Neural crest cell (in vitro differentiated cells): ENCODE measurements at places on chromosomes 12 and 14. TPM values are rescaled to one million over a fixed set of nuclear protein-coding genes. Genes with fewer than 3 reads are reported as not detected.

DNA sequence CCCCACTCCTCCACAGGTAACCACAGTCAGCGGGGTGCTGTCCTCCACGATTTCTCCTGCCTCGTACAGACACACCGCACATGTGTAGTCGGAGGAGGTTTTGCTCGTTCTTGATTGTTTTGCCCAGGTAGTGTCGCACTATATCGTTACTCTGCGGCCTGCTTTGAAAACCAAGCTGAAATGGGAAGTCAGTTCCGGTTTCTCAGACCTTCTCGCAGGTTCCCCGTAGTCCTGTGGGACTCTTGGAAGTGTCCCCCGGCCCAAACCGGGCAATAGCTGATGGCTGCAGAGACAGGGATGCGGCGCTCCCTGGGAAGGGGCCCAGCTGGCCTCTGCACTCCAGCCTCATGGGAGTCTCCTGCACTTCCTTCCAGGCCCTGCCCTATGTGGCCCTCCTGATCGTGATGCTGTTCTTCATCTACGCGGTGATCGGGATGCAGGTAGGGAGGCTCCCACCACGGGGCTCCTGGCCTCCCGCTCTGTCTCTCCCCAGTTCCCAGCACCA, 141.3 kb upstream of the FKBP4 start:
- H3K4me1 ChIP-seq = no peaks in the 10 kb centered on the region
- no peaks in the 10 kb centered on the region for H3K36me3 ChIP-seq
- no peak overlapping the region for H3K27ac ChIP-seq
- H3K27me3 ChIP-seq = no peaks in the 10 kb centered on the region

GRCh38 chr12:51321882-51322281, 2.1 kb downstream of the BIN2 start:
- no peak overlapping the region for H3K4me3 ChIP-seq
- no peak overlapping the region for H3K27ac ChIP-seq
- peaks cover 18% of the 10 kb centered on the region for H3K4me1 ChIP-seq
- no peaks in the 10 kb centered on the region for H3K36me3 ChIP-seq
- H3K27me3 ChIP-seq = no peaks in the 10 kb centered on the region

GRCh38 chr12:82359115-82359478, 768 bp downstream of the METTL25 start:
- DNase-seq = no peak
- peaks cover 9% of the 10 kb centered on the region for H3K36me3 ChIP-seq
- H3K4me1 ChIP-seq = peaks cover 18% of the 10 kb centered on the region
- H3K27ac ChIP-seq = peak overlapping the region; percentile 19
- no peaks in the 10 kb centered on the region for H3K27me3 ChIP-seq
- peak overlapping the region; percentile 99 for H3K4me3 ChIP-seq

DNA sequence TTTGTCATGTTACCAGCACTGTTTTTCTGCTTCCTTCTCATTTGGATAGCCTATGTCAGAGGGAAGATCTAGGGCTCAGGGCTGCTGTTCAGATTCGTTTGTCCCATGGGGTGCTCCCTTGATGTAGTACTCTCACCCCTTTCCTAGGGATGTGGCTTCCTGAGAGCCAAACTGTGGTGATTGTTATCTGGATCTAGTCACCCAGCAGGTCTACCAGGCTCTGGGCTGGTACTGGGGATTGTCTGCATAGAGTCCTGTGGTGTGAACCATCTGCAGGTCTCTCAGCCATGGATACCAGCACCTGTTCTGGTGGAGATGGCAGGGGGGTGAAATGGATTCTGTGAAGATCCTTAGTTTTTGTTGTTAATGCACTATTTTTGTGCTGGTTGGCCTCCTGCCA, 5.5 kb upstream of the SERPINA11 start:
- H3K4me3 ChIP-seq = no peak overlapping the region
- H3K27me3 ChIP-seq = peaks cover 8% of the 10 kb centered on the region
- no peak overlapping the region for H3K27ac ChIP-seq
- no peak for DNase-seq
- H3K4me1 ChIP-seq = peaks cover 12% of the 10 kb centered on the region
- H3K36me3 ChIP-seq = peaks cover 5% of the 10 kb centered on the region

Gene COCH
- total RNA-seq = 16.8 and 16.9 TPM in 2 replicates
